ENCODE measurements at places on chromosomes 13 and 19.
A peak's percentile ranks its signal among the peaks of the same experiment; 100 is the strongest.

DNA sequence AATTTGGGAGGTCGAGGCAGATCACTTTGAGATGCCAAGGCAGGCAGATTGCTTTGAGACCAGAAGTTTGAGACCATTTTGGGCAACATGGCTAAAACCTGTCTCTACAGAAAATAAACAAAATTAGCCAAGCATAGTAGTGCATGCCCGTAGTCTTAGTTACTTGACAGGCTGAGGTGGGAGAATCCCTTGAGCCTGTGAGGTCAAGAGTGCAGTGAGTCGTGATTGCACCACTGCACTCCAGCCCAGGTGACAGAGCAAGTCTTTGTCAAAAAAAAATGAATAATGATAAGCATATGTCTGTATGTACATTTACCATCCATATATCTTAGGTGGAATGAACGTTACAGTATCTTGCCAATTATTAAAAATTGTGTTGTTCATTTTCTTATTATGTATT lies 2447.7 kb downstream of the PCDH9 start:
- DNase-seq: no peak

DNA sequence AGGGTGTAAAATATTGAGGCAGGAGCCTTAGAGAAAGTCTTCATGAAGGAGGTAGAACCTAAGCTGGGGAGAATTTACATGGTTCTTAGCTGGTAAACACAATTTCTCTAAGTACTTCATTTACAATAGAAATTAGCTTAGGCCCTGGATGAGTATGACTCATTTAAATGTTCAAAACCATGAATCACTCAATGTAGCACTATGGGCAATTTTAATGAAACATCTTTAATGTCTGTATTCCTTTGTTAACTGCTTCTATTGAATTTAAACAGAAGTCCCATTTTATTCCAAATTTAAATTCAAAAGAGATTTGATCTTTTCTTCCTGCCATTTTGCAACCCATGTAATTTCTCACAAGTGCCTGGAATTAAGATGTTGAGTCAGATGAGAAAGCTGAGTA lies 252.1 kb downstream of the RFC3 start:
- DNase-seq: no peak

DNA sequence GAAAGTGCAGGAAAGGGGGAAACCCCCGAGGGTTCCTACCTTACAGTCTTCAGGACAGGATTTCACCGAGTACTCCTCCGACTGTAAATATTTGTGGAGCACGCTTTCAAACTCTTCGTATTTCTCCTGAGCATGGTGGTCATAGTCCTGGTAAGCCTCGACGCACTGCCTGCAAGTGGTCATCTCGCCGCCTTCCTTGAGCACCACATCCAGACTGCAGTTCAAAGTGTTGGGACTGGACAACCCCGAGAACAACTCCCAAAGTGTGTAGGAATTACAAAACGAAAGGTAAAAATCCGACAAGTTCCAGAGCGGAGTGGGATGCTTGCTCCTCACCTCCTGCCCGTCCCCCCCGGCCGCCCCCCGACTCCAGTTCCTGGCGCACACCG lies 349.7 kb downstream of the LIG4 start:
- no peak for DNase-seq

GRCh38 chr13:41054212-41054877 lies 7.0 kb upstream of the WBP4 start:
- DNase-seq: peak; percentile 85

GRCh38 chr13:43107780-43108179 lies 84.4 kb downstream of the DNAJC15 start:
- DNase-seq: no peak

- no peak for DNase-seq
Observed at GRCh38 chr13:79306650-79307049, 99.4 kb downstream of the RBM26 start.

- DNase-seq: no peak
Observed at GRCh38 chr19:30780032-30780431, 407.8 kb downstream of the ZNF536 start.

- peak; percentile 14 for DNase-seq
Observed at GRCh38 chr13:45879666-45880065, 28.1 kb upstream of the SIAH3 start.

- DNase-seq: no peak
Observed at GRCh38 chr19:14177496-14178074, 28.4 kb downstream of the ADGRL1 start.

DNA sequence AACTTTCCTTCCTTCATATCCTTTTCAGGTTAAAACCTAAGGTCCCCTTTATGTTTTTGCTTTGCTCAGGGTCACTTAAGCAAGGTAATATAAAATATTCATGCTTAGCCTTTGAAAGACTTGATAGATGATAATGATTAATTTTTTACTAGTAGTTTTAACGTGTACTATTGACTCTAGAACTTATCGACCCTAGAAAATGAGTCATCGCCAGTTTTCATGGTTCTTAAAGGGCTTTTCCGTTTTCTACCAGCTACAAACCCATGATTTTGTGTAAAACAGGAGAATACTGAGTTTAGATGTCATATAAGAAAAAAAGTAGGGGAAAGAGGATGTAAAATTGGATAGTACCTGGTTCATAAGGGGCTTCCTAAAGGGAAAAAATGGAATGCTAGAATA lies 75.7 kb downstream of the DHRS12 start:
- no peak for DNase-seq

DNA sequence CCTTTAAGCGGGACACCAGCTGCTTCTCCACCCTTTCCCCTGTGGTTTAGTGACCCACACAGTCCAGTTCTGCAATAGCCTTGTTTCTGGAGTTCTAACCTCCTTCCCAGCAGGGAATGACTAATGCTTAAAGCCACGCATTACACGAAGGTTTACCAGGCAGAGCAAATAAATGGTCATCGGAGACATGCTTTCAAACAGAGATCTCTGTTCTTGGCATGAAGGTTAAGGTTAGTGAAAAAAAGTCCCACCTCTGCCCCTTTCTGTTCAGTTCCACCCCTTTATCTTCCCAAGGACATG lies 25.3 kb upstream of the MEDAG start:
- no peak for DNase-seq

DNA sequence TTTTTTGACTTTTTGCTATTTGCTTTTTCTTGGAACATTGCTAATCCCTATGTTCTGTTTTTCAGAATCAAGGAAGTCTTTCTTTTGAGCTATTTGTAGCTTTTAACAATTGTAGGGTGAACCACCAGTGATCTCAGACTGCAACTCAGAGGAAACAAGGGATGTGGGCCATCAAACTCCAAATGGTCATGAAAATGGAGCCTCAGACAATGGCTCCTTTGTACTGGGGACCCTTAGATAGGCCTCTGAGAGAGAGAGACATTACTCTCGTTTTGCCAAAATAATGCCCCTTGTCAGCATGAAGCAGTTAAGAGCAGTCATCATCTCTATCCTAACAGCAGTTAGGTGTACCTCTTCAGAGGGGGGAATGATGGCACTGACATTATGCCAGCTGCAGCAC lies 56.4 kb upstream of the GJB6 start:
- DNase-seq: no peak

DNA sequence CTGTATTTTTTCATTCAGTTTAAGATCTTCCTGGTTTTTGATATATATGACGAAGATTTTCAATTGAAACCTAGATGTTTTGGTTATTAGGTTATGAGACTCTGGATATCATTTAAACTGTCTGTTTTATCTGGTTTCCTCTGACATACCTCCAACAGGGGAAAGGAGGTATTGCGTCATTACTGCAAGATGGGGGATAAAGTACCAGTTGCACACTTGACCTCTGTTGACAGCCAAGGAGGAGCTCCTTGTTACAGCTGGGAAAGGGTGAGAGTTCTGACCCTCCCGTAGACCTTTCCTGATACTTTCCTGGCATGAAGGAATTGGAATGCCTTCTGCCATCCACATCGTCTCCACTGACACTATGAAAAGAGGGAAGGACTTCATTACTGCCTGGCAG lies 82.0 kb upstream of the SHISA2 start:
- peak; percentile 24 for DNase-seq

DNA sequence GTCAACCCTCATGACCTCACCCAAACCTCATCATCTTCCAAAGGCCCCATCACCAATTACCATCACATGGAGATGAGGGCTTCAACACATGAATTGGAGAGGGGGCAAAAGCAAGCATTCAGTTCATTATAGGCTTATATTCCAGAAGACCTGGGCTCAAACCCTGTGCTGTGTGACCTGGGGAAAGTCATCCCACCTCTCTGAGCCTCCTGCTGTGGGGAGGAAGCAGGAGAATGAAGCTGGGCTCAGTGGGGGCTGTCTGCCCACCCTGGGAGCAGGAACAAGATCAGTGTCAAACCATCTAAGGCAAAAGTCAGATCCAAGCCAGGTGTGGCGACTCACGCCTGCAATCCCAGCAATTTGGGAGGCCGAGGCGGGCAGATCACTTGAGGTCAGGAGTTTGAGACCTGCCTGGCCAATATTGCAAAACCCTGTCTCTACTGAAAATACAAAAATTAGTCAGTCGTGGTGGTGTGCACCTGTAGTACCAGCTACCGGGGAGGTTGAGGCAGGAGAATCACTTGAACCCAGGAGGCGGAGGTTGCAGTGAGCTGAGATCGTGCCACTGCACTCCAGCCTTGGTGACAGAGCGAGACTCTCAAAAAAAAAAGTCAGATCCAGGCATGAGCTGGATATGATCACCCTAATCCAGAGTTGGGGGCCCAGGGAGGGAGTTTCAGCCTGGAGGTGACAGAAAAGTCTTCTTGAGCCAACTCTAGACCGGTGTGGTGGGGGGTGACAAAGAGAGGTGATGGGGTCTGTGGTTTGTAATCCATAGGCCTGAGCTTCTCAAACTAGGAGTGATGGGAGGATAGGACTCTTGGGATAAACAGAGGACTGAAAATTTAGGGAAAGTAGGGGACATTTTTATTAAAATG lies 1.6 kb upstream of the TPM4 start:
- DNase-seq: no peak

DNA sequence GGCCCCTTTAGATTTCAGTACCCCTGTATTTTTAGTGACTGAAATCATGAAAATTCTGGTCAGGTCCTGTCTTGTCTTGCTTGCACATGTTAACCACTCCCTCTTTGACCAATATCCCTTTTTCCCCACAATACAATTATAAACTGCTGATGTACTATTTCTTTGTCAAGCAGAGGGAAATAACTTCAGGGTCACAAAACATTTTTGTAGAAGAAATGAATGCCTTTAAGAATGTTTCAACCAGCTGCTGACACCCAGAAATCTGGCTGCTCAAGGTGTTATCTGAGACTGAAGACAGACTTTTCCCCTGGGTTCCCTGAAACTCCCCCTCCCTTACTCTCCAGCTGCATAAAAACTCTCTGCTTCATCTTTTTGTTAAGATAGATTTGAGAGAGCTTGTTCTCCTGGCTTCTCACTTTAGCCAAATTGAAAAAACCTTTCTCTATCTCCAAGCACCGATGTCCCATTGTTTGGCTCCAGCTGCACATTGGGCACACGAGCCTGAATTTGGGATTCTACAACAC lies 18.4 kb upstream of the ACOD1 start:
- DNase-seq: no peak

GRCh38 chr13:42703740-42704139 lies 77.6 kb upstream of the FAM216B start:
- no peak for DNase-seq

DNA sequence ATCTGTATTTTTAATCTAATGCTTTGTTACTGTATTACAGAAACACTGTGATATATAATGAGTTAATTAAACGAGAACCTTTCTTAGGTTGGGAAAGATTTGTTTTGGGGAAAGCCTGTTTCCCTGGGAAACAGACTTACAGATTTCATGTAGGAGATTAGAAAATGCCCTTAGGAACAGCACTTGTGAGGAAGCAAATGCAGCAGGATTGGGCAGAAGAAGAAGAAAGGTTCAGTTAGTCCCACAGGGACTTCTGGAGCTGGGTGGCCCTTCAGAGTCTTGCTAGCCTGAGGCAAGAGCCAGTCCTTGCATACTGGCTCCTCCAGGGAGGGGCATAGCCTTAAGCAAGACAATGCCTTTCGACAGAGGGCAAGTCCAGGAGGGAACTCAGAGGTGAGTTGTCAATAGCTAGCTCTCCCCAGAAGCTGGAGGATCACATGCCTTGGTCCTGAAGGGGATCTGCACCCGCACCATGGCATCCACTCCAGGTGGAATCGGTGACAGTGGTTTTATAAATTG lies 36.8 kb downstream of the N4BP2L1 start:
- no peak for DNase-seq

DNA sequence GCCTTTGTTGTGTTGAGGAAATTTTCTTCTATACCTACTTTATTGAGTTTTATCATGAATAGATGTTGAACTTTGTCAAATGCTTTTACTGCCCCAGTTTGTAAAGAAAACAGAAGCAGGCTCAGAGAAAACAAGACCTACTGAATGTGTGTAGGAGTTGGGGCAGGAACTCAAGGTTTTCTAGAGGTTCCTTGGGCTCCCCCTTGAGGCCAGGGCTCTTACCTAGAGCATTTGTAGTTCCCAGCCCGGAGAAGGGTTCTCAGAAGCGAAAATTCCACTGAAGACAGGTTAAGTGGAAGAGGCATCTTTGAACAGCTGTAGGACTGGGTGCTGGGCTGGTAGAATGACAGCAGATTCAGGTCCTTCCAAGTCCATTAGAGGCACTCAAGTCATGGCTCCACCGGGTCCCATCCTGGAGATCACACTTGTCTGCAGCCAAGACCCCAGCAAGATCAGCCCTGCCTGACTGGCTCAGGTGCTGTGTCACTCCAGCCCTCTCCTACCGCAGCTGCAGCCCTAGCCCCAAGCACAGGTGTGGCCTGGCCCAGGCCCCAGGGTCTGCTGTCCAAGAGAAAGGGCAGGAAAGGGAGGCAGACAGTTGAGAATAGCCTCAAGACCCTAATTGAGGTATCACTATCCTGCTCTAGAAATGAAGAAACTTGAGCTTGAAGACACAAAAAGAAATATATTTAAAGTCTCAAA lies 425.5 kb downstream of the PCDH20 start:
- DNase-seq: peak; percentile 15

GRCh38 chr13:113597391-113598080 lies 13.0 kb downstream of the TFDP1 start:
- DNase-seq: no peak

GRCh38 chr13:89755729-89756492 lies 1591.6 kb upstream of the MIR17HG start:
- peak; percentile 2 for DNase-seq

DNA sequence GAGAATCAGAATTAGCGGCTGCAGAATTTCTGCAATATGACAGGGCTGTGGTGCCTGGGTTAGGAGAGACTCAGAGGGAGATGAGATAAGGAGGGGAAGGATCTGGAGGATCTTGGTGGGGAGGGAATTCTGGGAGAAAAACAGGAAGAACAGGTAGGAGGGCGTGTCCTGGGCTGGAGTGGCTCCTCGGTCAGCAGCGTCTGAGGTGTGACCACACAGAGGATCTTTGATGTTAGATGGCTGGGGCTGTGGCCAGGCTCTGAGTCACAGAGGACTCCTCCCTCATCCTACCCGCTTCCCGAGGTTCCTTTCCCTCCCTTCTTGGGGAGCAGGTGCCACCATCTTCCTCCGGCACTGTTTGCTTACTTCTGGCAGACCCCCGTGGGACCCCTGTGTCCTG lies 6.4 kb upstream of the KLK6 start:
- no peak for DNase-seq

GRCh38 chr19:30224689-30225606 lies 147.2 kb upstream of the ZNF536 start:
- DNase-seq: no peak

Measured in hematopoietic multipotent progenitor cell treated with erythropoietin and hydrocortisone succinate and interleukin-3 and kit ligand, for 6 days (in vitro differentiated cells).